Astrocyte of the spinal cord (primary cell): ENCODE measurements at places on chromosomes 3 and 15.

DNA sequence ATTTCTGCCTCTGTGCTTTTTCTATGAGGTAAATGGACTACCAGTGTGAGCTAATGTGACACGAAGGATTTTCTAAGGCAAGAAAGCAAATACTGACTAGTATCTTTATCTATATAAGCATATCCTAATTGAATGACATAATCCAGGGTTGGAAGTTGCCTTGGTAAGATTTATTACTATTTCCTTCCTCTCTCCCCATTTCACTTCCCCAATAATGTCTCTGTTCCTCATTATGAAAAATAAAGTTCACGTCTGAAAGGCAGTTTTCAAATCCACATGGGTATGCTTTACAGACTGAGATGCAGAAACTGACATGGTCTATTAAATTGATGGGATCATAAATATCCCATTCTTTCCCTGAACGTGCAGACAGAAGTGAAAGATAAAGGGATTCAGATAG is 86.0 kb downstream of the DTWD1 start:
- DNase-seq: no peak

DNA sequence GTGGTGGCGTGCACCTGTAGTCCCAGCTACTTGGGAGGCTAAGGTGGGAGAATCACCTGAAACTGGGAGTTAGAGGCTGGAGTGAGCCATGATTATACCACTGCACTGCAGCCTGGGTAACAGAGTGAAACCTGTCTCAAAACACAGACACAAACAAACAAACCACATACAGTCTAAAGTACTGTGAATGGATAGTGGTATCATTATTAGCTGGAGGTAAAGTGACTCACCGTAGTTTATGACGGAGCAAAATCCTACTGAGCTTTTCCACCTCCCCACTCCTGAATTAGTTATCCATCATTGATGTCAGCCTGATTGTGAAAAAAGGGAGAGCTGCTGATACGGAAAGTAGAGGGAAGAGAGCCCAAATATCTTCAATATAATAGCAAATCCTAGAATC is 3.2 kb upstream of the CNOT10 start:
- DNase-seq: no peak

GRCh38 chr15:72420576-72420975 is 22.5 kb downstream of the TMEM202 start:
- no peak for DNase-seq

- DNase-seq: peak; percentile 16
Observed at GRCh38 chr15:63086271-63086670, 35.4 kb upstream of the LACTB start.

- DNase-seq: no peak
Observed at GRCh38 chr3:141380987-141381386, 12.7 kb downstream of the ZBTB38 start.

DNA sequence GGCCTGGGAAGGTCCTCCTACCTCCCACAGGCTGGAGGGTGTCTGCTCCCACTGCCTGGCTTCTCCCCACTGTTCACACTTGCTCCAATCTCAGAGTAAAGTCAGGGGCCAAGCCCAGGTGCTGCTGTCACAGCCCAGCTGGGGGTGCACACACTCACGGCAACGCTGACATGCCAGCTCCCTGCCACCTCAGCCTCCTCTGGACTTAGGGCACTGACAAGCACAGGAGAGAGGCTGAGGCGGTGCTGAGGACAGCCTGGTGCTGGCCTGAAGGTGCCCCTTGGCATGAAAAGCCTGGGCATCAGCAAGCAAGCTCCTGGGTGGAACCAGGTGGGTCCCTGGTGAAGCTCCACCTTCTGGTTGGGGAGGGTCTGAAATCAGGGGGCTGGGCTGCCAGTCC is 53.0 kb downstream of the LSAMP start:
- DNase-seq: no peak

DNA sequence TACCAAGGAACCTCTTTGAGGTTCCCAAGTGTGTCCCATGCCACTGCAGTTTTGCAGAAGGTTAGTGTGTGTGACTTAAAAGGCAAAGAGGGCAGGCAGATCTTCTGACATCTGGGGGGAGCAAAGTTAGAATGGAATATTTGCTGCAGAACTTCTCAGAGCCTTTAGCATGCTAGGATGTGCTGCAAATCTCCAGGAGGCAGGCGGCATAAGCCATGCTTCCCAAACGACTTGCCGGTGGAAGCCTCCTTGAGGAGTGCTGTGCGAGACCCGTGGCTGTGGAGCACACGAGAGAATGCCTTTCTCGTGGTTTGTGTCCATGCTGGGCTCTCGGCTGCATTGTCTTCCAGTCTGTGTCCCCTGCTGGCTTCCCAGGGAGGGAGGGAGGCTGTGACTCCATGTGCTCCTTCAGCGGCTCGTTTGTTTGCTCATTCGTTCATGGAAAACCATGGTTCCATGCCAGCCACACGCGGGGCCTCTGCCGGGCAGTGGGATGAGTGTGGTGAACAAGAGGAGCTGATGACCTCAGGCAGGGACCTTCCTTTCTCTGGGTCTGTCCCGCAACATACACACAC is 13.8 kb downstream of the HDAC11 start:
- no peak for DNase-seq

GRCh38 chr3:195900436-195901355 is 7.7 kb downstream of the TNK2 start:
- DNase-seq: peak; percentile 72

DNA sequence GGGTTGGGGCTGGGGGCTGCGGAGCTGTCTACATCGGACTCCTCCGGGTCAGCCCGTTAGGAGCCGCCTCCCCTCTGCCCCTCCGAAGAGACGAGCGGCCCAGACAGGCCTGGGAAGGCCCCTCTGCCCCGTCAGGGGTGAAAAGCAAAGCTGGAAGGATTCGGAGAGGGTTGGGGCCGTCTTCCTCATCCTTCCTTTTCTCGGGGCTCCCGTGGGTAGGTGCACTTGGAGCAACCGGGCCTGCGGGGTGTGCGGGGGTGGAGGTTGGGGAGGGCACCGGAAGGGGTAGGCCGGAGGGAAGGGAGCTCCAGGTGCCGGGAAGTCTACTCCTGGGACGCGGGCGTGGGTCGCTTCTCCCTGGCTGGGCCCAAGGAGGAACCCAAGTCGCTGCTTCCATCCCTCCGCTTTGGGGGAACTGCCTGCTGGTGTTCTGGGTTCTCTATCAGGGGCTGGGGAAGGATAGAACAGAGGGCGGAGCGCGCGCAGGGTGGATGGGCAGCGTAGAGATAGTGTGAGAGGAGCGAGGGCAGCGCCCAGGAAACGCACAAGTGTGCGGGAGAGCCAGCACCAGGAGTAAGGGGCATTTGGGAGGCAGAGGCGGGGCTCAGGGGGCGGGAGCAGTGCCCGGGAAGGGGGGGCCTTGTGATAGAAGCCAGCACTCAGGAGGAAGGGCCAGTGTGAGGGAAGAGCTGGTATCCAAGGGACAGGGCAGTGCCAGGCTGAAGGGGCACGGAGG is 590 bp downstream of the POLR2H start:
- DNase-seq: peak; percentile 72

DNA sequence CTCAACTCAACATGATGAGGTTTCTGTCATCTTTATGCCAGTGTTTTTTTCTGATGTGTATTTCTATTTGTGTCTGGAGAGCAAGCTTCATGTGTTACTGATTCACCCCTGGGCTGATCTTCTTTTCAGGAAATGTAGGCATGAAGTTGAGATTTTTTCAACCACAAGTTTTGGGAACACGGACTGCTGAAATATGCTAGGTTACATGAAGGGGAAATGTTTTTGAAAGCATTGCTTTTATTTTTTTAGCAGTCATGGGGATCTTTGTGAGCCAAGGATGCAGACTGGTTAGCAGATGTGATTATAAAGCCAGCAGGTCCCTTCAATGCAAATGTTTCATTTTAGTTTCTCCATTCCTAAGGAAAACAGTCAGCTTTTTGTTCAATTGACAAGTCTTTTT is 219.3 kb upstream of the COL8A1 start:
- DNase-seq: peak; percentile 63

- DNase-seq: no peak
Observed at GRCh38 chr3:140023616-140024530, 88.9 kb downstream of the CLSTN2 start.

GRCh38 chr3:37627951-37628620 is 233.6 kb upstream of the CTDSPL start:
- DNase-seq: no peak

DNA sequence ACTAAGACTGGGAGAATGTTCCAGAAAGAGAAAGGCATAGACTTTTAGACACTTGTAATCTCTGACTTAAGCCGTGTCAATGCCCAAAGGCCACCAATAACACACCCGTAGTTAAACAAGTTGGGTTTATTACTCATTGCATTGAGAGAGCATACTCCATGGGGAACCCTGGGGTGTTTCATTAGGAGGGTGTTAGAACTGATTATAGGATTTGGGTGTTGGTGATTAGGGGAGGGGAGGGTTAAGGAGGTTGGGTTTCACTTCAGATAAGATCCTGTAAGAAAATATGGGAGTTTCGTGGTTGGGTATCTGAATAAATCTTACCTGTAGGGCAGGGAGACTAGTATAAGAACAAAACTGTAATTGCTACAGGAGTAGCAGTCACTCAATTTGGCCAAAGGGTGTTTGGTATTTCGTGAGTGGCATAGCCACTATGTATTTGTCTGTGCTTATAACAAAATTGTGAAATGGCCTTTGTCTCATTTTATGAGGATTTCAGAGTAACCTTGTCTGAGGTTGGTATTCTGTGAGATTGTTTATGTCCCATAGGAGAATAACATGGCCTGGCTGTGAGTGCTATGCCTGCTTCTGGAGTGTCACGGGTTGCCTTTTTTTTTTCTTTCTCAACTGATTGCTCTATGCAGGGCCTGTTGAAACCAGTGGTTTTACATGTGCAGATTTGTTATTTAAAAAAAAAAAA is 2.9 kb downstream of the HACD3 start:
- no peak for DNase-seq

- peak; percentile 8 for DNase-seq
Observed at GRCh38 chr3:158381262-158381868, 189.6 kb upstream of the MLF1 start.

DNA sequence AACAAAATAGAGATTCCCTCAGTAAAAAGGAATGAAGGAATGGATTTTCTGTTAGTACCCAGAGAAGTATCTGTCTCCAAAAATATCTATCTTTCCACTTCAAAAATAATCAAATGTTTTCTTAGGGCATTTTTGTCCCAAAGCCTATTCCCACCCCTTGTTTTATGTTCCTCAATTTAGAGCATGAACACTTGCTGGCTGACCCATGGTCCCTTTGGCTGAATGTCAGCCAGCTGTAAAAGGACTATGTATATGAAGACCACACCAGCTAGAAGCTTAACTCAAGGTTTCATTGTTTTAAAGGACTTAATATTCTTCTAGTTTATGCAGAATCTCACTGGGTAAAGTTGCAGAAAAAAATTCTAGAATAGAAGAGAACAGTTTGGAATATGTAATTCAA is 931.2 kb downstream of the MCTP2 start:
- DNase-seq: peak; percentile 78

GRCh38 chr3:171940151-171940649 is 97.1 kb downstream of the TMEM212 start:
- no peak for DNase-seq

GRCh38 chr3:46369675-46370132 is 1.0 kb upstream of the CCR5 start:
- DNase-seq: no peak

DNA sequence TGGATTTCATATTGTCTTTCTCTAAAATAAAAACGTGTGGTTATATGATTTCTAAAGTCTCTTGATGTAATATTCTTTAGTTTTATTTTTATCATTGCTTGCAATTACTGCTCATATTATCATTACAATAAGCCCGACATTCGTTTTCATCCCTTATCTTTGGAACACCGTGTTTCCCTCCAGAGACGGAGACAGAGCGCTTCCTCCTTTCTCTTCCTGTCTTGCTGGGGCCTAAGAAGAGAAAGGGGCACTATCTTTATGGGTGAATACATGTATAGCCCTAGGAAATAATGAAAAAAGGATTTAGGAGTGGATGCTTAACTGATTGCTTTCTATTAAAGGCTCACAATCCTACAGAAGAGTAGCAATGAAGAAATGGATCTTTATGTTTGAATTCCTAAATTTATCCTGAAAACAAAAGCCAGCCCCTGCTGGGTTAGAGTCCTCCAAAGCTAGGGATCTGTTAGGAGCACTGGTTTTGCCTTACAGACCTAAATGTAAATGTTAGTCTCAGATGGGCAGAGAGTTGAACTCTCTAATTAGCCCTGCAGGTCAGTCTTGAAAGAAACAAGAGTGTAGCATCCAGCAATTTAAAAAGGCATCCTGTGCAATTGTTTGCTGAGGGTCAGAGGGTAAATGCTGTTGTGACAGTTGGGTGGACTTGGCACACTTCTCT is 145.1 kb downstream of the TP63 start:
- DNase-seq: no peak

DNA sequence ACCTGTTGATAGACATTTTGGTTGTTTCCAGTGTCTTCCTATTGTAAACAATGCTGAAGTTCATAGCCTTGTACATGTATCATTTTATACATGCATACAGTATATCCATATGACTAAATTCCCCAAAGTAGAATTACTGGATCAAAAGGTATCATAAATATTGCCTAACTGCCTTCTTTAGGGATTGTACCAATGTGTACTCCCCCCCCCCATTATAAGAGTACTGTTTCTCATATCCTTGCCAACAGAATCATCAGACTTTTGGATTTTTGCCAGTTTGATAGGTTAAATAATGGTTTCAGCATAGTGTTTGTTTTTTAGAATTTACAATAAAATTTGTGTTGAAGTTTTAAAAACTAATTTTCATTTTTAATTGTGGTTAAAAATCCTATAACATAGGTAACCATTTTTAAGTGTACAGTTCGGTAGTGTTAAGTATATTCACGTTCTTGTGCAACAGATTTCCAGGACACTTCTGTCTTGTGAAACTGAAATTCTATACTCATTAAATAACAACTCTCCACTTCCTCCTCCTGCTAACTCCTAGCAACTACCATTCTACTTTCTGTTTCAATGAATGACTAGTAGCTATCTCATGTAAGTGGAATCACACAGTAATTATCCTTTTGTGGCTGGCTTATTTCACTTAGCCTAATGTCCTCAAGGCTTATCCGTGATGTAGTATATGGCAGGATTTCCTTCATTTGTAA is 30.8 kb upstream of the MAP3K13 start:
- peak; percentile 71 for DNase-seq

GRCh38 chr15:90970274-90970673 is 15.6 kb downstream of the RCCD1 start:
- DNase-seq: no peak
